ENCODE measurements at places on chromosomes 4 and X. TPM values are rescaled to one million over a fixed set of nuclear protein-coding genes. Genes with fewer than 3 reads are reported as not detected.

The NPNT gene
- 63.6 TPM for total RNA-seq

The XAGE2 gene
- total RNA-seq = not detected

The SLC49A3 gene
- total RNA-seq = 10.7 TPM

The ARAP2 gene
- total RNA-seq = 66.8 TPM

The EGF gene
- 0.80 TPM for total RNA-seq

The ADH7 gene
- total RNA-seq = not detected

The HERC6 gene
- total RNA-seq = 17.2 TPM

The ALB gene
- 2.5 TPM for total RNA-seq

The NLGN4X gene
- 1.1 TPM for total RNA-seq

- H3K4me1 ChIP-seq = no peaks in the 10 kb centered on the region
- H3K27me3 ChIP-seq = no peaks in the 10 kb centered on the region
- H3K36me3 ChIP-seq = no peaks in the 10 kb centered on the region
- DNase-seq = no peak
- H3K27ac ChIP-seq = no peak overlapping the region
Measured at GRCh38 chr4:37765741-37766140, 60.7 kb upstream of the PGM2 start.

- no peaks in the 10 kb centered on the region for H3K27me3 ChIP-seq
- no peaks in the 10 kb centered on the region for H3K4me1 ChIP-seq
- no peak for DNase-seq
- H3K27ac ChIP-seq = no peak overlapping the region
- no peaks in the 10 kb centered on the region for H3K36me3 ChIP-seq
- no peak overlapping the region for H3K4me3 ChIP-seq
Measured at GRCh38 chr4:112801341-112801740, 164.4 kb downstream of the LARP7 start.

DNA sequence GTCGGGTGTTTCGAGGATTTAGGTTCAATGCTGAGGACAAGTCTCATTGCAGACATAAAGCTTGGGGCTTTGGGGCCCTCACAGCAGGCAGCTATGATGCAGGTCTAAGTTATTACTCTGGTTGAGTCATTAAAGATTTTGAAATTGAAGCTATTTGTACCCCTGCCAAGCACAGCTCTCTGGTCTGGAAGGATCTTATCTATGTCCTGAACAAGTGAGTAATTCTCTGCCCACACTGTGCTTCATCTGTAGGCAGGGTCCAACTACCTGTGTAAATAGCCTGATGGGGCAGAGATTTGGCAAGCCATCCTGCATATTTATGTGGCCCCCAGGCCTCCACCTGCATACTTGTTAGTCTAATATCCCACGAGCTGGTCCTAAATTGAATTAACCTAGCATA, 41.4 kb upstream of the MAGEA4 start:
- H3K36me3 ChIP-seq = no peaks in the 10 kb centered on the region
- DNase-seq = no peak
- H3K27me3 ChIP-seq = no peaks in the 10 kb centered on the region
- no peak overlapping the region for H3K4me3 ChIP-seq

- H3K27ac ChIP-seq = no peak overlapping the region
- H3K27me3 ChIP-seq = no peaks in the 10 kb centered on the region
- no peak for DNase-seq
- no peaks in the 10 kb centered on the region for H3K4me1 ChIP-seq
Measured at GRCh38 chrX:144275843-144276242, 392.0 kb downstream of the UBE2NL start.

DNA sequence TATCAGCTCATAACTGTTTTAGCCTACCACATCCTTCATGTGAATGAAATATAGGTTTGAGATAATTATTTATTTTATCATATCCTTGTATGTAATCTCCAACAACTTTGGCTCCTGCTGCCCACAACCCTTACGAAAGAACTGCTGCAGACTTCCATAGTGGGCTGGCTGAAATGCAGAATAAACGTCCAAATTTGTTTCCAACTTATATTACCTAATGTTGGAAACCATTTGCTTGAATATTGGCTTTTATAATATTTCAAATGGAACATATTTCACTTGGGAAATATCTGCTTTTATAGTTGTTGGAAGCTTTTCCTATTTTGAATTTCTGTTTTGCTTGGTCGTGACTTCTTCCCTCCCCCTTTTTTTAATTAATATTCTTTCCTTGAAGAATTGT, 45.0 kb upstream of the ITM2A start:
- H3K4me3 ChIP-seq = no peak overlapping the region
- H3K4me1 ChIP-seq = no peaks in the 10 kb centered on the region
- DNase-seq = no peak
- no peaks in the 10 kb centered on the region for H3K36me3 ChIP-seq
- no peaks in the 10 kb centered on the region for H3K27me3 ChIP-seq

- no peak for DNase-seq
- no peak overlapping the region for H3K27ac ChIP-seq
- no peak overlapping the region for H3K4me3 ChIP-seq
- H3K27me3 ChIP-seq = no peaks in the 10 kb centered on the region
- H3K4me1 ChIP-seq = no peaks in the 10 kb centered on the region
Measured at GRCh38 chr4:84614891-84615290, 32.0 kb downstream of the CDS1 start.

- H3K4me3 ChIP-seq = no peak overlapping the region
- H3K27ac ChIP-seq = no peak overlapping the region
- no peak for DNase-seq
- no peaks in the 10 kb centered on the region for H3K4me1 ChIP-seq
- no peaks in the 10 kb centered on the region for H3K27me3 ChIP-seq
Measured at GRCh38 chr4:139767585-139767984, 102.0 kb downstream of the MGST2 start.

- DNase-seq = no peak
- H3K27ac ChIP-seq = no peak overlapping the region
- no peaks in the 10 kb centered on the region for H3K27me3 ChIP-seq
- H3K36me3 ChIP-seq = no peaks in the 10 kb centered on the region
- H3K4me1 ChIP-seq = no peaks in the 10 kb centered on the region
- H3K4me3 ChIP-seq = no peak overlapping the region
Measured at GRCh38 chr4:119068529-119068962, 67.1 kb upstream of the MYOZ2 start.

DNA sequence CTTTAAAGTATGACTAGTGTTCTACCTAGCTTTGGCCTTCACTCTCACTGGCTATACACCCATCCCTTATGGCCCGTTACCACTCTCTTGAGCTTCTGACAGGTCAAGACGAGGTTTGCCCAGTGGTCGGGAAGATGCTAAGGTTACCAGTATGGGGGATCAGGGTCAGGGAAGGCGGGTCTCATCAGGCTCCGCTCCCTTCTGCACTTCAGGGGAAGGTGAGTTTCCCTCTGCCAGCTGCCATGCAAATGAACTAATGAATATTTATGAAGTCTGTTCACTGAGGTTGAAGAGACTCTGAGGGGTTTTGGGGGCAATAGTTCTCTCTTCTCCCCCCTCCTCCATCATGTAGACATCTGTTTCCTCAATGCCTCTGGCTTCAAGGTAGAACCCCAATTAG, 6.6 kb downstream of the EFNB1 start:
- no peak overlapping the region for H3K27ac ChIP-seq
- H3K27me3 ChIP-seq = no peaks in the 10 kb centered on the region
- H3K4me3 ChIP-seq = no peak overlapping the region
- no peaks in the 10 kb centered on the region for H3K4me1 ChIP-seq
- DNase-seq = no peak

DNA sequence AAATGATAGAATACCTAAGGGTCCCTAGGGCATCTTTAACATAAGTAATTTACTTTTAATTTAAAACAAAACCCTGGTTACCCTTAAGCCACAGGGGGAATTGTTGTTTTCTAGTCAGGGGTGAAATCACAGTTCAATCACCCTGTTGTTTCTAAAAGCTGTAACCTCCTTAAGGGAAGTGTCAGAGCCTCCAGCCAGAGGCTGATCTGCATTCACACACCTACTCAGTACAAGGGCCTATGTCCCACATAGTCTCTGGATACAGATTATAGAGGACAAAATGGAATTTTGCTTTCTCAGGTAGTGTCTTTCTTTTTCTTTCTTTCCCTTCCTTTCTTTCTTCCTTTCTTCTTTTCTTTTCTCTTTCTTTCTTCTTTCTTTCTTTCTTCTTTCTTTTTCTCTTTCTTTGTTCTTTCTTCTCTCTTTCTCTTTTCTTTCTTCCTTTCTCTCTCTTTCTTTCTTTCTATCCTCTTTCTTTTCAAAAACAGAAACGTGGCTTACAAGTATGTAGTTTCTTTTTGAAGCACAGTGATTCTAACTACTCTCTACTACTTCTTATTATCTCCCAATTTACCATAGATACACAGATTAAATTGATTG, 31.1 kb upstream of the BMPR1B start:
- H3K27me3 ChIP-seq = no peaks in the 10 kb centered on the region
- H3K4me1 ChIP-seq = no peaks in the 10 kb centered on the region
- no peaks in the 10 kb centered on the region for H3K36me3 ChIP-seq

GRCh38 chrX:153397256-153397960, 3.7 kb downstream of the PNMA6E start:
- no peak overlapping the region for H3K27ac ChIP-seq
- no peak for DNase-seq
- H3K4me1 ChIP-seq = no peaks in the 10 kb centered on the region
- no peak overlapping the region for H3K4me3 ChIP-seq
- no peaks in the 10 kb centered on the region for H3K27me3 ChIP-seq

DNA sequence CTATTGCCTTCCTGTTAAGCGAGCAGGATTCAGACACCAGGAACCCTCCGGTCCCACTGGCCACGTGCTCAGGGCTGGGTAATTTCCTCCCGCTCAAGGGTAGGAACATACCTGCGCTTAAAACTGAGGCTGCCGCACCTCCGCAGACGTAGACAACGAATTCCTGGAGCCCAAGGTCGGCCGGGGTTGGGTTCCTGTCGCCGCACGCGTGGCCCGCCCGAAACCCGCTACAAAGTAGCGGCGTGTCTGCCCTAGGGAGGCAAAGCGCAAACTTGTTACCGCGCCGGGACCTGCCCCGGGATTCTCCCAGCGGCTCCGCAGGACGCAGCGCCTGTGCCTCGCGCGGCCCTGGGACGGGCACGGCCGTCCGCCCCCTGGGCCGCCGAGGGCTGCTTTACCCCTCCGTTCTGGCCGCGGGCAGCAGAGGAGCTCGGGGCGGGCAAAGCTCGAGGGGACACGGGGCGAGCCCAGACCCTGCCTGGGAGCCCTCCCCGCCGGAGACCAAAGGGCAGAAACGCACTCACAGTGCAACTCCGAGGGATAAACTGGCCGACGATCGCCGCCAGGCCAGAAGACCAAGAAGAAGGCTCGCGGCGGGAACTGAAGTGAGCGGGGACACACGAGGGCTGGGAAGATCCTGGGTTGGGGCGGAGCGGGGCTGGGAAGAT, at the start of gene ERVMER34-1:
TSS of gene ERVMER34-1 (minus strand) at position 607 of the 668 bp plus-strand sequence. CDS start 5,905 bp downstream, outside the sequence.
- H3K27ac ChIP-seq = no peak within 1 kb of the TSS
- peak; percentile 61 for DNase-seq
- H3K36me3 ChIP-seq = no peaks in the 10 kb centered on the region
- H3K4me3 ChIP-seq = peak within 1 kb of the TSS; percentile 32
- H3K4me1 ChIP-seq = peaks cover 8% of the 10 kb centered on the region

DNA sequence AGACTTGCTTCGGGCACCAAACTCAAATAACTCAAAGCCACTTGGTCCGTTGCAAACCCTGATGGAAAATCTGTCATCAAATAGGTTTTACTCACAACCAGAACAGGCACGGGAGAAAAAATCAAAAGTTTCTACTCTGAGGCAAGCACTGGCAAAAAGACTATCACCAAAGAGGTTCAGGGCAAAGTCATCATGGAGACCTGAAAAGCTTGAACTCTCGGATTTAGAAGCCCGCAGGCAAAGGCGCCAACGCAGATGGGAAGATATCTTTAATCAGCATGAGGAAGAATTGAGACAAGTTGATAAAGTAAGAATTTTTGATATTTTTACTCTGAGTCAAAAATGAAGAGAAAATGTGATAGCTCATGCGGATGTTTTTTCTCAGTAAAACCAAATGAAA, 87.2 kb downstream of the NRK start:
- no peak for DNase-seq
- no peak overlapping the region for H3K27ac ChIP-seq
- no peaks in the 10 kb centered on the region for H3K36me3 ChIP-seq
- no peaks in the 10 kb centered on the region for H3K27me3 ChIP-seq

DNA sequence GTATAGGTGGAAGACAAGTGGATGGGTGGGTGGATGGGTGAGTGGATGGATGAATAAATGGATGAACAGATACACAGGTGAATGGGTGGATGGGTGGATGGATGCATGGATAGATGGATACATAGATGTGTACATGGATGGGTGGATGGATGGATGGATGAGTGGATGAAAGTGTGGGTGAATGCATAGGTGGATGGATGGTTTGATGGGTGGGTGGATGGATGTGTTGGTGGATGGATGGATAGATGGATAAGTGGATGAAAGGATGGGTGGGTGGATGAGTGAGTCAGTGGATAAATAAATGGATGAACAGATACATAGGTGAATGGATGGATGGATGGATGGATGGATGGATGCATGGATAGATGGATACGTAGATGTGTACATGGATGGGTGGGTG, 1.6 kb downstream of the CRLF2 start:
- no peaks in the 10 kb centered on the region for H3K27me3 ChIP-seq
- H3K4me3 ChIP-seq = no peak overlapping the region
- no peaks in the 10 kb centered on the region for H3K36me3 ChIP-seq
- no peak overlapping the region for H3K27ac ChIP-seq
- no peak for DNase-seq

- peak overlapping the region; percentile 99 for H3K27ac ChIP-seq
- H3K36me3 ChIP-seq = no peaks in the 10 kb centered on the region
- DNase-seq = peak; percentile 95
Measured at GRCh38 chrX:154398668-154399526, 720 bp downstream of the RPL10 start.

DNA sequence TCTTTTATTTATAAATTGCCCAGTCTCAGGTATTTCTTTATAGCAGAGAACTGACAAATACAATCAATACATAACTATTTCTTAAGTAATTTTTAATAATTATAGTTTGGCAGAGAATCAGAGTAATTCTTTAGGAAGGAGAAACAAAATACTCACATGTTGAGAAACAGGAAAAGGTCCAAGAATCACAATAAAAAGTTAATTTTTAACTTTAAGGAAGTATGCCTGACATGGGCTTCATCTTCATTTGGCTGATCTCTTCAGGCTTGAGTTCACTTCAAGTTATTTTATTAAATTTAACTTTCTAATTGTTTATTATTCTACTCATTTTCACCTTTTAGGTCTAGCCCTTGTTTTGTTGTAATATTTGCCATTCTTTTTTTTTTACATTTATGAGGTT, 36.1 kb upstream of the RNF150 start:
- no peaks in the 10 kb centered on the region for H3K27me3 ChIP-seq
- no peak overlapping the region for H3K27ac ChIP-seq
- H3K36me3 ChIP-seq = no peaks in the 10 kb centered on the region
- no peaks in the 10 kb centered on the region for H3K4me1 ChIP-seq
- H3K4me3 ChIP-seq = no peak overlapping the region

Data from Peyer's patch (tissue), 4 donors.